ENCODE measurements at places on chromosomes 6 and 20.

GRCh38 chr6:75624988-75625387 is 23.3 kb downstream of the SENP6 start:
- no peak for DNase-seq

- no peak for DNase-seq
These were observed 178.4 kb upstream of the ARID1B start for GRCh38 chr6:156598855-156599180.

DNA sequence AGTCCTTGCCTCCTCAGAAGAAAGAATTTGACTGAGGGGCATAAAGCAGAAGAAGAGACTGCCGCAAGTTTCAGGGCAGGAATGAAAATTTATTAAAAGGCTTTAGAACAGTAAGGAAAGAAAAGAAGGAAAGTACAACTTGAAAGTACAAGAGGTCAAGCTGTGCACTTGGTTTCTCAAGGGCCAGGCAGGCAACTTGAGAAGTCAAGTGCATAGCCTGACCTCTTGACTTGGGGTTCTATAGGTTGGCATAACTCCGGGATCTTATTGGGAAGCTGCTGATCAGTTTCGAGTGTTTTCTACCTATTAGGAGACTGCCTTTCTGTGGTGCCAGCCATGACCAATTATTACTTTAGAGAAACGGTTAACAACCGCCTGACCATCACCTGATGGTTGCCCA is 237.0 kb upstream of the RGS17 start:
- DNase-seq, result no peak

DNA sequence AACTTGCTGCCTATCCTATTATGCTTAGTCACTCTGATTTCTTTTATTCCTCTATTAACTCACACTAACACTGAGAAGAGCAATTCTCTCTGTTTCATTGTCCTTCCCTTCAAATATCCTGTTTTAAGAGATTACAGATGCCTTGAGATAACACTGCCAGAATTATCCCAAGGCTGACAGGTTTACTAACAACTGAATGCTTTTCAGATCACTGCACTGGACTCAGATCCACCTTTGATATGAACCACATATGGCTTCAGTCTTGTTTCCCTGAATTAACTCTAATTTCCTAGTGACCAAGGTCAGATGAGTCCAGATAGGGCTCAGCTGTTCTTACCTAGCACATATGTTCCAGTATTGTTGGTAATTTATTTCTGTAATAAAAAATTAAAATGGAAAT is 633.1 kb downstream of the GRIK2 start:
- no peak for DNase-seq

GRCh38 chr6:38113825-38114576 is 294.5 kb downstream of the ZFAND3 start:
- DNase-seq, result no peak

DNA sequence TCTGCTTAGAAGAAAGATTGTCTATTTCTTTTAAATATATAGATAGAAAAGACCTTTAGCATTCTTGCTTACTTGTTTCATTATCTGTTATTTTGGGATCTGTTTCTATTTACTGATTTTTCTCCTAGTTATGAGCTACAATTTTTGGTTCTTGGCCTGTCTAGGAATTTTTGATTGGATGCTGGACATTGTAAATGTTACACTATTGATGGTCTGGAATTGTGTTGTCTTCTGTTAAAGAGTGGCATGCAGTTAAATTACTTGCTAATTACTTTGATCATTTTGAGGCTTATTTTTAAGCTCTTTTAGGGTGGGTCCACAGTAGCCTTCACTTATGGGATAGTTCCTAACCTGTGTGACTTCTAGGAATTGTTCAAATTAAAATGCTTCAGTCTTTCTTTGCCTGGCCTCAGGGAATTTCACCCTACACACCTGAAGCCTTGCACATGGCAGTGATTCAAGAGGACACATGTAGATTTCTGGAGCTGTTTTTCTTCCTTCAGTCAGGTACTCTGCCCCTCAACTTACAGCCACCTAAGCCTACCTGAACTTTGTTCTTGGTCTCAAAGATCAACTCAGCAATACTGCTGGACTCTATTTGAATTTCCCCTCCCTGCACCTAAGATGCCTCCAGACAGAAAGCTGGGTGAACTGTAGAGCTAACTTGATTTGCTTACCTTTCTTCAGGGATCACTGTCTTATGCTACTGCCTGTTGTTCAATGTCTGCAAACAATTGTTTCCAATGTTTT is 66.2 kb upstream of the NNAT start:
- DNase-seq, result no peak

DNA sequence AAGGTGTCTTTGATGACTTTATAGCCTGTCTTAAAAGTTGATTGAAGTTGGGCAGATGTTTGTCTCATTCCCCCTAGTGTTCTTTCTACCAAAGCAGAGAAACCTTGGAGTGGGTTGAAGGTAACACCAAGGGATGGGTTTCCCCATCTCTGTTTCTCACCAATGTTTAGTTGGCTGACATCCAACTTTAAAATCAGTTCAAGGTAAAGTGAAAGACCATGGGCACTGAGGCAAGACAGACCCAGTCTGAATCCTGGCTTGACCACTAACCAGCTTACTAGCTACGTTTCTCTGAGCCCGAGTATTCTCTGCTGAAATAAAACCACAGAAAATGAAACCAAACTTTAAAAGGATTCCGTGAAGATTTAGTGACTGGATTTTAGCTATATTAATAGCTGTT is 258.9 kb downstream of the KIF16B start:
- DNase-seq, result no peak

GRCh38 chr6:141653590-141653989 is 479.1 kb upstream of the GJE1 start:
- DNase-seq, result no peak
